A549 treated with CpdA at 1 μM for 4 hours (cell line): ENCODE measurements at places on chromosomes 7 and 10. TPM values are rescaled to one million over a fixed set of nuclear protein-coding genes. Genes with fewer than 3 reads are reported as not detected.

Gene SPACDR
- 0.60 to 0.96 TPM (median 0.77 TPM) in 4 of 5 replicates, not detected in the other for total RNA-seq

Gene SPDYE5
- not detected in 5 replicates for total RNA-seq

Gene SCART1
- total RNA-seq = 0.15 to 0.40 TPM (median 0.26 TPM) in 5 replicates

Gene AKR1C8
- total RNA-seq = 0.19 to 0.31 TPM in 2 of 5 replicates, not detected in the others

Gene FKBP6
- total RNA-seq = not detected in 5 replicates
